NCI-H1105 treated with DMSO at 0.1 percent for 48 hours (cell line): ENCODE measurements at places on chromosomes 12 and 14.

- no peak for DNase-seq
These were observed 8.5 kb downstream of the VASH1 start for GRCh38 chr14:76769636-76770292.

- no peak for DNase-seq
These were observed 36.3 kb downstream of the RPS29 start for GRCh38 chr14:49549881-49550280.

- DNase-seq, result no peak
These were observed 35.2 kb upstream of the PCNX1 start for GRCh38 chr14:70871863-70872677.

DNA sequence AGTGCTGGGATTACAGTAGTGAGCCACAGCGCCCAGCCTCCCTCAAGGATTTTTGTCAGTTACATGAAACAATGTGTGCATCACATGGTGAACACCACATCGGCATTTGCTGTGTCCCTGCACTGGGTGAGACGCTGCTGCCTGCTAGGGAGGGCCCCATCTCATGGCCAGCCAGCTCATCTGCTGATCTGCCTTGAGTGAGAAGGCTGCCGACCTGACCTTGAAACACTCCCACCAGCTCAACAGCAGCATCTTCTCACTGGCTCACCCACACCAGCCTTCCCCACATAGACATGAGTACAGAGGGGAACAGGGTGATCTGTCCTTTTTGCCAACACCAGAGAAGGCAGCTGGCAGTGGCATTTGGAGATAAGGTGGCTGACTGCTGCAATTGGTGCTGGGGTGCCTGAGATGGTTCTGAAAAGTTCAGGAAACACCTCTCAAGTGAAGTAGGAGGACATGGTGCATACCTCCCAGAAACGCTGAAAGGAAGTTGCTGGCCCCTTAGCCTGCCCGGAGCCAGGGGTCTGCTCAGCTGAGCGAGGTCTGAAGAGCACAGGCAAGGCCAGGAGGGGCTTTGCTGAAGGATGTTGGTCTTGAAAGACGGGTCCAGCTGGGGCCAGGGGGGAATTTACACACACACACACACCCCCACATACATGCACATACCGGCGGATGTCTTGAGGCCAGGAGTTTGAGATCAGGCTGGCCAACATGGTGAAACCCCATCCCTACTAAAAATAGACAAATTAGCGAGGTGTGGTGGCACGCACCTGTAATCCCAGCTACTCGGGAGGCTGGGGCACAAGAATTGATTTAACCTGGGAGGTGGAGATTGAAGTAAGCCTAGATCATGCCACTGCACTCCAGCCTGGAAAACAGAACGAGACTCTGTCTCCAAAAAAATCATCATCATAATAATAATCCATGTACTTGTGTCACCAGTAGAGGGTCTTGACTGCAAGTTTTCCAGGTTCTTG, 14.3 kb upstream of the PPP1R13B start:
- DNase-seq, result no peak

DNA sequence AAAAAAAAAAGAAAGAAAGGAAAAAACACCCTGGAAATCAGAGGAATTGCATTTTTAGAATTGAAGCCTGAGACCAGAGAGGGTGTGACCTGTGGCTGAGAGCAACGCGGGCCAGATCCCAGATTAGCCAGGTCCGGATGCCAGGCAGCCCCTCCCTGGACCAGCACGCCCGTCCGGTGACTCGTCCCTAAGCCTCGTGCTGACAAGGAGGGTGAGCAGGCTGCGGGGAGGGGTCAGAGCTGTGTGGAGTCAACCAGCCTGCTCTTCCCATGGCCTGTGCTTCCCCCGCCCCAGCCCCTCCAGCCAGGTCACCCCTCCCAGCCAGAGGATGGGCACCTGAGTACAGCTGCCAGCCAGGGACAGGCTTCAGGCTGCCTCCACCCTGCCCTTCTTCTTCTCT, 4.2 kb upstream of the KLC1 start:
- DNase-seq, result no peak

- no peak for DNase-seq
These were observed 578.6 kb downstream of the SLC16A7 start for GRCh38 chr12:60174476-60174875.
